ENCODE measurements at places on chromosomes 7 and 10. TPM values are rescaled to one million over a fixed set of nuclear protein-coding genes. Genes with fewer than 3 reads are reported as not detected.
A peak's percentile ranks its signal among the peaks of the same experiment; 100 is the strongest.

SMKR1 gene
- 0.86 TPM for polyA plus RNA-seq

ACADSB gene
- 17.5 TPM for polyA plus RNA-seq

GDF10 gene
- not detected for polyA plus RNA-seq

C7orf33 gene
- not detected for polyA plus RNA-seq

- DNase-seq, result no peak
These were observed 423.2 kb downstream of the CNTNAP2 start for GRCh38 chr7:146539836-146540235.

SLC18A3 gene
- polyA plus RNA-seq, result not detected

DNA sequence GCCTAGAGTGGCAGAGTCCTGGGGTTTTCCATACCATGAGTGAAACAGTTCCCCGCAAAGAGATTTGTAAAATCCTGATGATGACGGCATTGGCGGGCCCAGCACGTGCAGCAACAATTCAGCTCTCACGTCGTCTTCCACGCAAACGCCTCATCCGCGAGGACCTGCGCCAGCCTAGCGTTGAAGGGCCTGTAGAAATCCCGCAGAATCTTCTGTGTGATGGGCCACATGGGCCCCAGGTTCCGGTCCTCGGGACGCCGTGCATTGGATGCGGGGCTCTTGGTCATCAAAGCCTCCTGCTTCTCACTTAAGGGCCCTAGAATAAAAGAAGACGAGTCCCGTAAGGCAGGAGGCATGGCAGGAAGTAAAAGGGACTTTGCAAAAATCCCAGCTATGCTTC is 83.4 kb downstream of the CHST15 start:
- DNase-seq, result no peak

GRCh38 chr10:20276127-20276979 is 460.1 kb downstream of the PLXDC2 start:
- no peak for DNase-seq

WDR91 gene
- polyA plus RNA-seq, result 12.3 TPM

GRCh38 chr7:98647326-98647725 is 30.2 kb downstream of the NPTX2 start:
- DNase-seq, result no peak

PAPSS2 gene
- polyA plus RNA-seq, result 1.2 TPM

GRCh38 chr7:36039243-36039642 is 113.8 kb upstream of the EEPD1 start:
- no peak for DNase-seq

PKD2L1 gene
- polyA plus RNA-seq, result not detected

- no peak for DNase-seq
These were observed 297.4 kb upstream of the PCDH15 start for GRCh38 chr10:55098452-55098851.

OR2A1 gene
- 0.24 TPM for polyA plus RNA-seq

GRCh38 chr7:24939416-24939815 is 40.6 kb downstream of the OSBPL3 start:
- no peak for DNase-seq

KCND2 gene
- 5.8 TPM for polyA plus RNA-seq

DNA sequence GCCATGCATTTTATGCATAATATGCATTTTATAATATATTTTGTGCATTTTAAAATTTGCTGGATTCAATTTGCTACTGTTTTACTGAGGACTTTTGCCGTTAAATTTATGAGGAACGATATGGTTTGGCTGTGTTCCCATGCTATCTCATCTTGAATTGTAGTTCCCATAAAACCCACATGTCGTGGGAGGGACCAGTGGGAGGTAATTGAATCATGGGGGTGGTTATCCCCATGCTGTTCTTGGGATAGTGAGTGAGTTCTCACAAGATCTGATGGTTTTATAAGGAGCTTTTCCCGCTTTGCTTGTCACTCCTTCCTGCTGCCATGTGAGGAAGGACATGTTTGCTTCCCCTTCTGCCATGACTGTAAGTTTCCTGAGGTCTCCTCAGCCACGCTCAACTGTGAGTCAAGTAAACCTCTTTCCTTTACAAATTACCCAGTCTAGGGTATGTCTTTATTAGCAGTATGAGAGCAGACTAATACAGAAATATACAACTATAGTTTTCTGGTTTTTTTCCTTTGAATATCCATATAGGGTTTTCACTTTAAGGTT is 201.4 kb upstream of the SH2B2 start:
- DNase-seq, result no peak

DNA sequence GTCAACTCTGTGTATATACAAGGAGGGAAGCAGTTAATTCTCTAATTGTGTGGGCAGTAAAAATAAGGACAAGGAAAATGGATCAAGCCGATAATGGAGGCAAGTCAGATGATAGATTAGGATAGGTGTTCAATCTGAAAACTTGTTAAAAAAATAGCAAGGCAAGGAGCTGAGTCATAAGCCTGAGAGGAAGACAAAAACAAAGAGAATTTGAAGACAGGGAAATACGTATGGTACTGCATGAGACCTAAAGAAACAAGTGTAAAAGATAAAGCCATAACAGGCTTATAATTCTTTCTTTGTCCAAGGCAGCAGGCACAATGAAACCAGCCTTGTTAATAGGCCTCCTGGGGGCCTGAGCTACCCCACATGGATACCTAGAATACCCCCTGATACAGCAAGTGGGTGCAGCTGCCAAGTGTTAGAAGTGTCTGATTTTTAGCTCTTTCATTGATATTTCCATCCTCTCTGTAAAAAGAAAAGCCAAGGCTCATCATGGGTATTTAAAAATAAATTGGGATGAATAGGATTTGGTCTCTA is 1570.6 kb upstream of the LRRTM3 start:
- DNase-seq, result no peak

FGFR2 gene
- not detected for polyA plus RNA-seq

AZGP1 gene
- polyA plus RNA-seq, result not detected

DNA sequence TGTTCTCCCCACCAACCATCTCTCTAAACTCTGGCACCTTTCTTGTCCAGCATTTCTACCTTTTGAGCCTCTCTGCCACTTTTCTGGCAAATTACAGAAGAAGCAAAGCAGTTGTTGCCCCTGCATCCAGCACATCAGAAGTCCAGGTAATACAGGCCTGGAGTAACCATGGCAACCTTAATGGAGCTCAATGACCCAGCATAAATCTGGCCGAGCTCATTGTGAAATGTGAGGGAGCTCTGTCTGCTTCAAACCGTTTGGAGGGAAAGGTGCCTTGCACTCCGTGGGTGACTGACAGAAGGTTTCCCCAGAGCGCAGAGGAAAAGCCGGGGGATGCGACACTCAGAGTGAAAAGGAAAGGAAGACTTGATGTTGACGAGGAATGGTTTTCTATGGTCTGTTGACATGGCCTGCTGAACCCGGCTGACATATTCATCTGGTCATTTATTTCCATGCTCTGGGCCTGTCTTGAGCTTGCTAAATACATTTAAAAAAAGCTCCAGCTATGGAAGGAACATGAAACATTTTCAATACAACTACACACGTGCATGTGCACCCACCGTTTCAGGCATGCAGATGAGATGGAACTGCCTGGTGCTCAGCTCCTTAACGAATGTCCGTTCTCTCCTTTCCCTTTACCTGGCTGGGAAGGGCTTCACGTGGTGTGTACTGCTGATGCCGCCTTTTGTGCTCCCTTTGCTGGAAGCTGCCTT is 74.9 kb downstream of the ADRA2A start:
- DNase-seq, result no peak

- DNase-seq, result no peak
These were observed 172.6 kb upstream of the KLF14 start for GRCh38 chr7:130906575-130906974.

DNA sequence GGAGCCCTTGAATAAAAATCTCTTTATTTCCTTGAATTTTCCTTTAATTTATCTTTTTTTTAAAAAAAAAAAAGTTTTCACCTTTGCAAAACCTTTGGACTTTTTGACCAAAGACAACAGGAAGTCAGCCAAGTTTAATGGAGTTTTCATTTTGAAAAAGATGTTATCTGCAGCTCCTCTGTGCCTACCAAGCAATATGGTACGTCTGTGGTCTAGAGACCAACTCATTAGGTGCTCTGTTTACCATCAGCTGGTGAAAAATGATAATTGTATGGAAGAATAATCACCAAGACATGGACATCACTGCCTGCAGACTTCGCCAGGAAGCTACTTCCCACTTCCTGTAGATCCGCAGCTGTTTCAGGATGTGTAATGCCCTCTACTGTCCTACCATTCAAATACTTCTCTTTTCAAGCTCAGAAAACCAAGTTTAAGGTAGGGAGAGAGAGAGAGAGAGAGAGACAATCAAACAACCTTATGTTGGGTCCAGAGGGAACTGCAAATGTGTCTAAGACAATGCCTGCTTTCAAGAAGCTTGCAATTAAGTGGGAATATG is 18.7 kb downstream of the PLXNA4 start:
- no peak for DNase-seq

- DNase-seq, result no peak
These were observed 192.1 kb upstream of the KLF14 start for GRCh38 chr7:130926001-130926691.

TUBB8 gene
- polyA plus RNA-seq, result not detected

GRCh38 chr7:25894002-25894901 is 257.7 kb upstream of the NFE2L3 start:
- DNase-seq, result peak; percentile 53

DNA sequence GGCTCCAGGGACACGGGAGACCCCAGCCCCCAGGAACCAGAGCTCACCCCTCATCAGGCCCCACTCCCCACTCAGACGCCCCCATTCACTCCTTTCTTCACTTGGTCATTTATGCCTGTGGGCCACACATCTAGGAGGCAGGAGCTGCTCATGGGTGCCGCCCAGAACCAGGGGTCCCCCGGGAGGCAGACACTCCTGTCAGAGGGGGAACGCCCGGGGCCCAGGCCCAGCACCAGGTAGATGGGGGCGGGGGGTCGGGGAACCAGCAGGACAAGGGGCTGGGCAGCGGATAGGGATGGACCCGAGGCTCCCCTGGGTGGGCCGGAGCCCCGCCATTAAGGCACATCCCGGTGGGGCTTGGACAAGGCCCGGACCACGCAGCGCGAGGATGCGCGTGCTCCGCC is 11.8 kb downstream of the CALY start:
- no peak for DNase-seq

DNA sequence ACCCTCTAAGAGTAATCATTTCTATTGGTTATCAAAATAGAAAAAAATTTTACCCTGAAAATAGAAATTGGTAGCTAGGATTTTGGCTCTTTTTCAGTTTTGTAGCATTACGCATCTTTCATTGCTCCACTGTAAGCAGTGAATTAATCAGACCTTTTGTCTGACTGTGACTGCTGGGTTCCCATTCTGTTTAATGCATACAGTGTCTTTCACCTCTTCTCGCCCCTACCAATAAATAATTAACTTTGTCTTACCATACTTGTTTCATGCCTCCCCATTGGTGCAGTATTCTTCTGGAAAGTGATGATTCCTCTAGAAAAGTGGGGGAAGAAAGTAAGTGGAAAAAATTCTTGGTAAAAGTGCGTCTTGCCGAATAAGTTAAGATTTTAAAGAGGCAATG is 73.2 kb downstream of the AP3M1 start:
- DNase-seq, result no peak

DNA sequence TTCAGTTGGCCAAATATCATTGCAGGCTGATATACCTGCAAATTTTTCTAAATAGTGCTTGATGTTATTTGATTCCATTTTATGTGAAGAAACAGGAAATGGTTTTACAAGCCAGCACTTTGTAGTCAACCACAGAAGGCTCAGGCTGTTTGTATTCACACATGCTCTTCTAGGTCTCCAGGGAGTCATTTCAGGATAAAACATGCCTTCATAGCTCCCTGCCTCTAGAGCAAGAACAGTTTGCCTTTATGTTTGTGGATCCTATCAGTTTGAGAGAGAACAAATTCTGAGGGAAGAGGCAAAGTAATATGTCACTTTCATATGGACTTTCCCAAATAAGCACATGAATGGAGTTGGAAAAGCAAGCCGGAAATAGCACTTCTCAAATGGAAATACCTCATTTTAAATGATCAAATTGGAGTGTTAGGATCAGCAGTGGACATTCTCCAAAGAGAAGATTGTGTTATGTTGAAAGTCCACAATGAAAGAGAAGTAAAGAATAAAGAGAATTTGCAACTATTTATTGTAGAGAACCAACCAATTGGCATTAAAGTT is 277.6 kb downstream of the KCND2 start:
- no peak for DNase-seq

DNA sequence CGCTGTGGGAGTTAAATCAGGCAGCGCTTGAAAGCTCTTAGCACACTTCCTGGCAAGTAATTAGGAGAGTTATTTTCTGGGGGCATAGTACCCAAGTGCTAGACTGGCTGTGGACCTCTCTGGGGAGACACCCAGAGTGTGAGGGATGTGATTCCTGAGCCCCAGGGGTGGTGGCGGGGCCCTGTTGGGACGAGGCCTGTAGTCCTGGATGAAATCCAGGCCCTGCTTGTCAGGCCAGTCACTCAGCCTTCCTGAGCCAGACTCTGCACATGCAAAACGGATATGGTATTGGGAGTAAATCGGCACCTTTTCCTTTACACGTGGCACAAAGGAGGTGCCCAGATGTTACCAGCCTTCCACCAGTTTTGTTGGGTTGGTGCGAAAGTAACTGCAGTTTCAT is 31.2 kb downstream of the TRRAP start:
- no peak for DNase-seq

GRCh38 chr10:25117757-25118156 is 57.0 kb upstream of the GPR158 start:
- no peak for DNase-seq

DNA sequence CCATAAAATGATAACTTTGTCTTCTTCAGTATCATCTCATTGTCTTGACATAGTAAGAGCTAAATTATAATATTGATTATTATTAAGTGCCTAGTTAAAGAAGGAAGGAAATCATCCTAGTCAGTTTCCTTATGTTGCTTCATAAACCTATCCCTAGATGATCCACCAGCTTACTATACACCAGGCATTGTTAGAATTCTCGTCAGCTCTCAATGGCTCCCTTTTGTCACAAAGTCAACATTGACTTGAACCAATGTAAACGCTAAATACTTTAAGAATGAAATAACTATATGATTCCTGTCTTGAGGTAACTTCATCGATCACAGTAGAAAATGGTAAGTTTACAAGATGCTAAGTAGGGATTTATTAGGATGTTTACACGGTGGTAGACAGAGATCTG is 1162.9 kb downstream of the CNTNAP2 start:
- no peak for DNase-seq

DNA sequence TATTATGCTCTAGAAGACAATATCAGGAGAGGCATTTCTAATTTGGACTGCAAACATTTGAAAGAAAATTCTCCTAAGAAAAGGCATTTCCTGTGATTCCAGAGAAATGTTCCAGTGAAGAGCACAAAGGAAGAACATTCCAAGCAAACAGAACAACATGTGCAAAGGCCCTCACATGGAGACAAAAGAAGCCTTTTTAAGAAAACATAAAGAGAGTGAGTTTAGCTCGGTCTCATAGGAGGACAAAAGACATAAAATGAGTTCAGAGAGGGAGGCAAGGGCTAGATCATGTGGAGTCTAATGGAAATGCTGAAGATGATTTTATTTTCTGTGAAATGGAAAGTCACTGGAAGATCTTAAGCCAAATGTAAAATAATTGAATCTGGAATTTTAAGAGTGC is 269.8 kb upstream of the HGF start:
- no peak for DNase-seq

POLR2J2 gene
- 14.0 TPM for polyA plus RNA-seq

DNA sequence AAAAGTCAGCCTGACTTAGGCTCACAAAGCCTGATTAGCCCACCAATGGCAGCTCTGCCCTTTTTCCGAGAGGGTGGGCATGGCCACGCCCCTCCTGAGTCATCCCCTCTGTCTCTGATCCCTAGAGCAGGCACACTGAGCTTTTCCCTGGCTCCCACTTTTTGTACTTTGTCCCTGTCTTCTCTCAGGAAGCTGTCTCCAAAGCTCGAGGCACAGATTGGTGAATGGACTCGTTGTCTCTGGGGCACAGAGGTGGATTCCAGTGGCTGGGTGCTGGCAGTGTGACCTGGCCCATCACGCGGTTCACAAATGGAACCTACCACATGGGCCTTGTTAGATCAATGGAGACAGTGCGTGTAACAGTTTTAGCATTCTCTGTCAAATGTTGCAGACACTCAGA is 313.5 kb downstream of the WDR37 start:
- DNase-seq, result no peak

PPP1R9A gene
- polyA plus RNA-seq, result not detected
